ENCODE measurements at places on chromosomes 6 and 20. TPM values are rescaled to one million over a fixed set of nuclear protein-coding genes. Genes with fewer than 3 reads are reported as not detected.

OSER1 gene
- 37.8 TPM for total RNA-seq

SMIM8 gene
- 6.7 TPM for total RNA-seq

DOK5 gene
- total RNA-seq = 0.18 TPM

SYNJ2 gene
- 70.0 TPM for total RNA-seq

KCNS1 gene
- total RNA-seq = not detected

LY86 gene
- not detected for total RNA-seq

TAGAP gene
- 0.13 TPM for total RNA-seq

CPNE1 gene
- 217 TPM for total RNA-seq

SLC35B2 gene
- total RNA-seq = 105 TPM

ULBP2 gene
- 0.69 TPM for total RNA-seq

MYH7B gene
- total RNA-seq = 0.59 TPM

PRDM13 gene
- not detected for total RNA-seq

BMP7 gene
- 11.5 TPM for total RNA-seq

CHRNA4 gene
- 2.4 TPM for total RNA-seq

SAMD5 gene
- total RNA-seq = 0.23 TPM

SEMG1 gene
- not detected for total RNA-seq

PROKR2 gene
- not detected for total RNA-seq

TULP4 gene
- 105 TPM for total RNA-seq

ALDH5A1 gene
- total RNA-seq = 4.2 TPM

TRIM38 gene
- total RNA-seq = 4.4 TPM

MOXD1 gene
- 0.21 TPM for total RNA-seq

UNC93A gene
- total RNA-seq = not detected

RAET1E gene
- total RNA-seq = 1.8 TPM

OLIG3 gene
- total RNA-seq = not detected

APCDD1L gene
- 0.62 TPM for total RNA-seq

PAK1IP1 gene
- 27.3 TPM for total RNA-seq

CDH26 gene
- 0.46 TPM for total RNA-seq

TUBB2B gene
- 22.7 TPM for total RNA-seq

LY6G6D gene
- total RNA-seq = not detected

BACH2 gene
- total RNA-seq = 1.6 TPM
